ENCODE measurements at places on chromosomes 1 and 21. TPM values are rescaled to one million over a fixed set of nuclear protein-coding genes. Genes with fewer than 3 reads are reported as not detected.

DNA sequence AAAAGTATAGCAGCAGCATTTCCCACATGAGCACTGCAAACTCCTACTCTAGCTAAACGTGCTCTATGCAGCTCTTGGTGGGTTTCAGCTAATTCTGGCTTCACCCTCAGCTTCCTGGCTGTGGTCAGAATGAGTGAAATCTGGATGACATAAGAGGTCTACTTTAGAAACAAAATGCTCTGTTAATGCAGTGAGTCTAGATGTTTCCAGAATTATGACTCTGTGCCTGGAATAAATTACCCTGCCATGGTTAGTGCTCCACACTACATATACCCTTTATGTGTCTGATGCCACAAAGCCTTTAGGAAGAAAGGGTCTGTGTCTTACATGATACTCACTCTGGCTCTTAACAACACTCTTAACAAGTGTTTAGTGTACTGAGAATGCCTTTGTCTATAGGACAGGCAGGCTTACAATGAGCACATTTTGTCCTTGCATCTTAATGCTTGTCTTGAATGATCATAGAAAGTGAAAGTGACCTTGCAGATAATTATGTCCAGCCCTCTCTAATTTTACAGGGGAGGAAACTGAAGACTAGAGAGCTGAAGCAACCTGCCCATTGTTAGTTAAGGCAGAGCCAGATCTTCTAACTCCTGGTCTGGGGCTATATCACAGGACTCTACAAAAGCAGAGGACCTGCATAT is 9.2 kb downstream of the S100A10 start:
- DNase-seq = no peak

GRCh38 chr1:67632811-67633655 is 52.0 kb upstream of the GADD45A start:
- DNase-seq = no peak

- no peak for DNase-seq
Measured at GRCh38 chr1:117959364-117959763, 29.8 kb downstream of the WDR3 start.

GRCh38 chr1:170730014-170730413 is 66.1 kb downstream of the PRRX1 start:
- no peak for DNase-seq

Gene RAP1GAP
- total RNA-seq = 0.97 TPM

Gene KCNK2
- total RNA-seq = 145 TPM

Gene BRDT
- total RNA-seq = not detected

Gene NT5C1A
- total RNA-seq = not detected

Gene PLOD1
- 640 TPM for total RNA-seq

Gene SLC16A1
- 178 TPM for total RNA-seq

Gene RGS21
- total RNA-seq = not detected

Gene MIXL1
- total RNA-seq = not detected

Gene RPE65
- total RNA-seq = not detected

All from GM23248 (cell line).